NCI-H1436 treated with DMSO at 0.1 percent for 48 hours (cell line): ENCODE measurements at places on chromosomes 11 and 22.

DNA sequence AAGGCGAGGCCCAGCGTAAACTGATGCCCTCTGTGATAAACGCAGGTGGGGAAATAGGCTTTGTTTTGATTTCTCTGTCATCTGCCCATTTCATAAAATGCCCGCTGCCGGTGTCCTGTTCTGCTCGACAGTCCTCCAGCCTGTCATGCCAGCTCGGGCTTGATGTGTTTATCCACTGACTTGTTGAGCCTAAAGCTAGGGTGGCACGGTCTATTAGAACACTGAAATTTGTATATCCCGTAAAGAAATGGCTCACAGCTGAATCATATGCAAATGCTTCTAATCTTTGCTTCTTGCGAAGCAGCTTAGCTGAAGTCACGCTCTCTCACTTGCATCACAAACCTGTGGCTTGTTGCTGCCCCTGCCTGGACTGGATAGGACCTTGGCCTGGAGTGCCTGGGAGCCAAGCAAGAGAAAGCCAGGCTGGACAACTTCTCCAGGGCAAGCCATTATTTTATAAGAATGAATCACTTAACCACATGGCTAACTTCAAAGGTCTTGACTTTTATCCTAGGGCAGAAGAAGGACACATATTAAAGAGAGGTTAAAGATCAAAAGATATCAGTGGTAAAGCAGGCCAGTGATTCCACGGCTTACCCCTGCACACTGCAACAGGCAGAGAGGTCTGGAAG lies 33.1 kb downstream of the EHF start:
- DNase-seq = no peak

- no peak for DNase-seq
Measured at GRCh38 chr11:9849389-9849788, 185.5 kb downstream of the SWAP70 start.

DNA sequence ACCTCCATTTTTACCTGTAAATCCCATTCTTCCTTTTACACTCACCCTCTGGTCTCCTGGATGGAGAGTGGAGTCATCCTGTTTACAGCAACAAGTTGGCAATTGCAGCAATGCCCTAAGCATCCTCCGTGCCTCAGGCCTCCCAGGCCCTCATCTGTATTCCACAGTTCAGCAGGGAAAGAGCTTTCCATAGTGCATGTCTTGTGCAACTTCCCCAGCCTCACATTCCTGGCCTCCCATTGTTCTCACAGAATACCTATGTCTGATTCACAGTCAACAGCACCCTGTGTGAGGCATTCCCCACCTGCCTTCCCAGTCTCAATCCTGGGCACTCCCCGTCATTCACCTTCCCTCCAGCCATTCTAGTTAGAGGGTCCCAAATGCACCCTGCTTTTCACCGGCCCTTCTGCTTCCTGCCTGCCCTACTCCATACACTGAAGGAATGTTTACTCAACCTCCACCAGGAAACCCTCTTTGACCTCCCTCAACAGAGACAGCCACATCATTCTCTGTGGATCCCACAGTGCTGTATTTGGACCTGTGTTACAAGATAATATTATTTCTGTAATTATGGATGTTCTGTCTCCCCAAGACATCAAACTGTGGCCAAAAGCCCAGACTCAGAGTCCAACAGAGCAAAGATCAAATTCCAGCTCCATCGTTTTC lies 405.7 kb downstream of the BUD13 start:
- DNase-seq = no peak

- no peak for DNase-seq
Measured at GRCh38 chr11:4161305-4161704, 66.7 kb downstream of the RRM1 start.

DNA sequence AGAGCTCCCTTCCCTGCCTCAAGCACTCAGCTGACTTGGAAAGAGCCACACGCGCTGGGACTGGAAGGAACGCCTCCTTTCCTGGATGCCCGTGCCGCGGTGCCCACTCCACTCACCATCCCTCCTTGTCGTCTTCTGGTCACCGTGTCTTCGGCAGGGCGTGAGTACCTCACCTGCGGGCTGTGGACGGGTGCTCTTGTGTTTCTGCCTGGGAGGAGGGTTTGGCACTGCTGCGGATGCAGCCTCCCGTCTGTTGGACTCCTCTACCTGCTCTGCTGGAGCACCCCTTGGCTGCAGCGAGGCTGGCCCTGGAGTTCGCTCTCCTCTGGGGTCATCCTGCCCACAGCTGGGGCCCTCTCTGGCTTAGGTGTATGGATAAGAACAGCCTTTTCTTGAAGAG lies 612.7 kb downstream of the BRD1 start:
- DNase-seq = no peak

- DNase-seq = no peak
Measured at GRCh38 chr22:40911772-40912171, 39.4 kb upstream of the RBX1 start.

DNA sequence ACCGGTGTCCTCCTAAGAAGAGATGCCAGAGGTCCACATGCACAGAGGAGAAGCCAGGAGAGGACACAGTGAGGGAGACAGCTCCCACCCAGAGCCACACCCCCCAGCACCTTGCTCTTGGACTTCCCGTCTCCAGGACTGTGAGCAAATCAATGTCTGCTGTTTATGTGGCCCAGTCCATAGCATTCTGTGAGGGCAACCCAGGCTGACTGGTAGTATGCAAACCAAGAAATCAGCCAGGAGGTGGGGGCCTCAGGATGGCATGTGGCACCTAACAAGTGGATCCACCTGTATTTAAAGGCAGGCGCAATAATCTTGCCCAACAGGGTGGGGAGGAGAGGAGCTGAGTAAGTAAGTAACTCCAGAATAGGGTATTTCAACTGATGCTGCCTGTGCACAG lies 136.4 kb downstream of the BRD1 start:
- no peak for DNase-seq

GRCh38 chr11:4522752-4523151 lies 22.2 kb upstream of the OR52M1 start:
- DNase-seq = no peak
